Stimulated activated CD8-positive, alpha-beta memory T cell treated with anti-CD3 and anti-CD28 coated beads, Interleukin-2, amount 100 ng/mL, for 1 hour (primary cell): ENCODE measurements at places on chromosomes 7 and 10.

DNA sequence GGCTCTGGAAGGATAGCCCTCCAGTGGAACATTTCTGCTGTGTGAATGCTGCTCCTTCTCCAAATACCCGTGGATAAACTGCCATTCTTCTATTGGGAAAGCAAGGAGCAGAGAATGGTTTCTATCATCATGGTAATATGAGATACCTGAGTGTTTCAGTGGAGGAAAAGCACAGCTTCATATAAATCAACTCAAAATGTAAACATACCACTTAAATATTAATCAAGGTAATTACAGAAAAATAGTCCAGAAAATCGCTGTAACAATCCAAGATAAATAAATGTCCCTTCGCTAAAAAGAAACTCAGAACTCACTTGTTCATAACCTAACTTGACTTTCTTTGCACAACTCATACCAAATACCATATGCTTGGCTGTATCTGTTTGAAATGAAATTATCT, 635.8 kb downstream of the PARD3 start:
- DNase-seq = no peak

GRCh38 chr10:64037071-64037661, 516.0 kb downstream of the REEP3 start:
- no peak for DNase-seq

- DNase-seq = no peak
These were observed 145.6 kb downstream of the RELN start for GRCh38 chr7:103843689-103844480.

- no peak for DNase-seq
These were observed 6.3 kb upstream of the VSIR start for GRCh38 chr10:71779641-71780040.

GRCh38 chr10:70615784-70616522, 13.4 kb upstream of the PRF1 start:
- DNase-seq = no peak

DNA sequence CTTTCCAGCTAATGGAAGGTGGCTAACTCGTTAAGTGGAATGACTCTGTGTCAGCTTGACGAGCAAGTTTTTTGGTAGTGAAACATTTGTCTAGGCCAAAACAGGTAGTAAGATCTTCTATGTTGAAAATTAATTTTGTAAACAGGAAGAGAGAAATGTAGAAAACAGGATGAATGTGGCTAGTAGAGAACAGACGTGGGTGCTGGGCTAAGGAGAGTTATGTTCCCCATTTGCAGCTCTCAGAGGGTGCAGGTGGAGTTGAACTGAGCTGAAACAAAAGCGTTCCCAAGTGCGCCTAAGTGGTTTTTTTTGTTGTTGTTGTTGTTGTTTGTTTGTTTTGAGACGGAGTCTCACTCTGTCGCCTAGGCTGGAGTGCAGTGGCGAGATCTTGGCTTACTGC, 59.5 kb upstream of the SRPK2 start:
- DNase-seq = no peak

DNA sequence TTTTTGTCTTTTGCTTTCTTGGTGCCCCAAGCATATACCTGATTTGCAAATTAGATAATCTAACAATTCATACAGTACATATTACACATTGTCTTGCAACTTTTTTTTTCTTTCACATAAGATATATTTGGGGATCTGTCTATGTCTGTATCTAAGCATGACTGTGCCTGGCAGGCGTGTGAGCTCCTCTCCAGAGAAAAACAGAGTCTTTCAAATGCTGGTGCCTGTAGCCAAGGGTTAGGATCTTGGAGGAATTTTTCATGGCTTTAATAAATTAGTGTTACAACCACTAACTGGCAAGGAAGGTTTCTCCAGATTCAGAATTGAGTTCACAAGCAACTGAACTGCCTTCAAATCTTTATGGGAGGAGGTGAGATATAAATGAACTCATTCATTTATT, 14.8 kb upstream of the SLF2 start:
- no peak for DNase-seq

GRCh38 chr10:89550509-89550908, 15.1 kb upstream of the SLC16A12 start:
- no peak for DNase-seq

DNA sequence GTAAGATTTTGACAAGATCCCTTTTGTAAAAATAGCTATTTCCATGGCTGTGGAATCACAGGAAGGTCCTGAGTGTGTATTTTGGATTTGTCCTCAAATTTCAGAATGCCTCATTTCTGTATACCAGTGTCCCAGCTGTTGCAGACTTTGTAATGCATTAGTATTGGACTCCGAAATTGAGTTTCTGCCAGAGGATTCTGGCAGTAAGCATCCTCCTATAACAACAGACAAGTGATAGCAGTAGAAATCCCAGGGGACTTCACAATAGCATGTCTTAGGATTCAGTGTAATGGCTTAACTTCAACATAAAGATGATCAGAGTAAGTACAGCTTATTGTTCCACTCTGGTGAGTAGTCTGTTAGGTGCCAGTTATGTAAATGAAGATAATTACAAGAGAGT, 104.6 kb downstream of the FOXP2 start:
- no peak for DNase-seq

- DNase-seq = no peak
These were observed 116.3 kb downstream of the MDFIC start for GRCh38 chr7:115038158-115038557.

GRCh38 chr7:117972606-117973005, 99.4 kb upstream of the CTTNBP2 start:
- no peak for DNase-seq

- no peak for DNase-seq
These were observed 22.7 kb upstream of the ADCYAP1R1 start for GRCh38 chr7:31029251-31030042.

GRCh38 chr7:22896917-22897316, 74.3 kb upstream of the TOMM7 start:
- no peak for DNase-seq

DNA sequence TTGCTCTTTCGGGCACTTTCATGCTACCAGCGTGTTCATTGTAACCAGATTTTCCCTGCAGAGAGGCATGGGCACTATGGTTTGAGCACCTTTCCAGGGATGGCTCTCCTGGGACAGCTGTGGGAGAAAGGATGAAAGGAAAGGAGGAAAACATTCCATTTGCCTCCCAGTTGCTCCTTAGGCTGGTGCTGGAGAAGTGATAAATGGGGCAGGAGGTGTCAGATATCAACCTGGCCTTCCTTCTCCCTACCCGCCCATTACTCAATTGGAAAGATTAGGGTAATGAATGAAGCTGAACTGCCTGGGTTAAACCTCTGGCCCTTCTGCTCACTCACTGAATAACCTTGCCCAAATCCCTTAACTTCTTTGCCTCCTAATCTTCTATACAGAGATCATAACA, 228.4 kb downstream of the PLXNA4 start:
- no peak for DNase-seq

GRCh38 chr7:66281678-66282590, 76.8 kb downstream of the TPST1 start:
- no peak for DNase-seq

DNA sequence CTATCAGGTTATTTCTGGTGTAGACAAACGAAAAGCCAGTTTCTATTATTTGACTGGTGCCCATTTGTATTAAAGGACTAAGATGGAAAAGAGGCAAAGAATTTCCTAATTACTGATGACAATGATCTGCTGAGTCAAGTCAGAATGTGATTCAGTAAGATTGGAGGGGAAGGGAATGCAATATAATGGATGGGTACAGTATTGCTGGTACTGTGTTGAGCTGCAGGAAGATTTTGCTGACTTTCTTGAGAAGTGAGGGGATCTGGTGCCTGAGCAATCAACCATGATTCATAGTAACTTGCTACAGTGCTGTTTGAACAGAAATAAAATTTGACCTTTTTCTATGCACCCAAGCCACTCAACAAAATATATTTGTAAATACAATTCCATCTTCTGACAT, 139.1 kb upstream of the RHEB start:
- no peak for DNase-seq

GRCh38 chr10:22832066-22832602, 95.7 kb upstream of the ARMC3 start:
- no peak for DNase-seq

DNA sequence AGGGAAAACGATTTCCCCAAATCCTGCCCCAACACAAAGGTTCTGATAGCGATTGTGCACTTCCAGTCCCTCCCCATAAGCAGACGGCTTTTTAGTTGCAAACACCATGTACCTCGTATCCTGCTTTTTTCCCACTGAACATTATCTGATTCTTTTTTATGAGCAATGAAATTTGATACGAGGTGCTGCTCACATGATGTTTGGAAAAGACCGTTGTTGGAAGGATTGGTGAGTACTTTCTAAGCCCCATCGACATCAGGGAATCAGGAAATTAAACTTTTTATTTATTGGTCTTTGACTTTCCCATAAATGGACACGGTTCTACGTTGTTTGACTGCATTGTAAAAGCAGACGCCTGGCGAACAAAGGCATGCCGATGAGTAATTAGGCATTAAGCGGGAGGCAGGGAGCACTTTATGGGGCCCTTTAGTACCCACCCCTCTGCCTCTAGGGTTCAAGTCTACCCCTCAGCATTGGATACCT, 49.4 kb downstream of the TEX36 start:
- no peak for DNase-seq

DNA sequence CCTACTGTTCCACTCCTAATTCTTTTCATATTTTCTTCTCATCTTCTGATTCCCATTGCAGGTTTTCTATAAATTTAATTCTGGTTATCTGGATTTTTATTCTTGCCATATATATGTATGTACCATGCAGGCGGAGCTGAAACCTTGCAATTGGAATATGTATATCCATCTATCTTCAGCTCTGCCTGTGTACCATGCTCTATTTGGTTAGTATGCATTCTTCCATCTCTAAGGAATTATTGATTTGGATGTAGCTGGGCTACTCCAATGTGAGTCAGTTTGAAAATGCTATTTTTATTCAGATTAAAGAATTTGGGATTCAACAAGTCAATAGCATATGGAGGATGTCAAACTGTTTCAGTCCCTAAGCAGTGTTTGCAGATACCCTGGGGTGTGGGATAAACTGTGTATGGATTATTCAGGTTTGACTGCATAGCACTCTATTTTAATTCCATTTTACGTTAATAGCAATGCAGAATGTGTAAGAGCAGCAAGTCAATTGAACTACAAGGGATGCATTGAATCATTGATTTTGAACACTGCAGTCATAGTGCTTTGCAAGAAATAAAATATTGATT, 528.1 kb upstream of the FZD8 start:
- no peak for DNase-seq

- DNase-seq = no peak
These were observed 54.3 kb downstream of the FAM241B start for GRCh38 chr10:69684020-69684980.

DNA sequence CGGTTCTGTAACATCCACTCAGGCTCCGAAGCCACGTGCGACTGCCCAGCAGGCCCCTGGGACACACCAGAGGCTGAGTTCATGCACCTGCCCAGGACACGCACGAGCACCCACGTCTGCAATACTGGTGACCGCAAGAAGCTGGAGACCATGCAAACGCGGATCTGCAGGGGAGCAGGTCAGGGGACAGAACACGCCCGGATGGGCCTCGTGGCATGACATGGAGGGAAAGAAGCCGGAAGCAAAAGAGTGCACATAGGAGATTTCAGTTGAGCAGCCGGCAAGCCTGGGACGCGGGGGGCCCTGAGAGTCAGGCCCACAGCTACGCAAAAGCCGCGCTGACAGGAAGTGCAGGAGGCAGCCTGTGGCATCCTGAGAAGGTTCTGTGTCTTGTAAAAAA, 73.7 kb downstream of the FOXL3 start:
- DNase-seq = no peak

DNA sequence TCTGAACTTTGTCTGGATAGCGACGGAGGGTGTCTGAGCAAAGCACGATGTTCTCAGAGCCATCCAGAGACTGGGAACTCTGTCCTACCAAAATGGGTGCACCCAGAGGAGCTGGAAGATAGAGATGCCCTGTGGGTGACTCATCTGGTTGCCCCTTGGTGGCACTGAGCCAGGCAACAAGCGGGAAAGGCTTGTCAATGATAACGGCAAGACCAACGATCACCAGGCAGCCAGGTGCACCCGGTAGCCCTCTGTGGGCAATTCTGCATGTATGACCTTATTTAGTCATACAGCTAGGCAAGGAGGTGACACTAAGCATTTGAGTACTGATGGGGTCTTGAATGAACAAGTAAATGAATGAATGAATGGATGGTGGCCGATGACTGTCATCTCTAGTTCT, 2.8 kb upstream of the ELN start:
- DNase-seq = no peak

DNA sequence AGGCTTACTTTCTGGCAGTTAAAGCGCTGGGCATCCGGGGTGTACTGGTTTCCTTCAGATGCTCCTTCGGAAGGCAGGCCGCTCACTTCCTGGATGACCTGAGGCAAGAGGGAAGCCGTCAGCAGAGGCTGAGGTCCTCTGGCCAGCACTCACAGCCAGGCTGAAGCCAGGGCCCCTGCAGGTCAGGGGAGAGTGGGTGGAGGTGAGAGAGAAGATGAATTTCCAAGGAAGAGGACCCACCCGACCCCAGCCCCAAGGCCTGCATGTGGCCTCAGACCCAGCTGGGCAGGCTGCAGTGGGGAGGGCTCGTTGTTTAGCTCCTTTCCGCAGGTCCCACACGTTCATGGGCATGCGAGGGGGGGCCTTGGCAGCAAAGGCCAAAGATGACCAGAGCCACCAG, 71.3 kb downstream of the VWA2 start:
- no peak for DNase-seq

- no peak for DNase-seq
These were observed 927 bp upstream of the ALOX5 start for GRCh38 chr10:45373003-45373575.

DNA sequence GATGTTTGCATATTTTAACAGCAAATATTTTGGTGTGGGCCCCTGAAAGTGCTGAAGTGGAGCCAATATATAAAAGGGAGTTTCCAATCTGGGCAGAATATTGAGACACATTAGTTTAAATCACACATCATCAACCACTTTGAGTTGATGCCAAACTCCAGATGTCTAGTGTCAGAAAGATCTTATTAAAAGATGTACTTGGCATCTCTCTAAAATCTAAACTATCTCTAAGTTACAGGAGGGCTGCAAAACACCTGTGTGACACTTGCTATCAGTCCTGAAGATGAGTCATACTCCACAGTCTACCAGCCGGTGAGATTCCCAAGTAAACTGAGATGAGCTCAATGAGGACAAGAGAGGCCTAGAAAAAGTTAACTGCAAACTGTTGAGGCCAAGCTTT, 11.4 kb downstream of the JAZF1 start:
- DNase-seq = no peak

GRCh38 chr7:149830997-149831740, 7.0 kb upstream of the ZNF862 start:
- no peak for DNase-seq

GRCh38 chr10:48194830-48195229, 79.7 kb downstream of the FRMPD2 start:
- no peak for DNase-seq

- no peak for DNase-seq
These were observed 60.5 kb downstream of the POM121L12 start for GRCh38 chr7:53095731-53096501.

DNA sequence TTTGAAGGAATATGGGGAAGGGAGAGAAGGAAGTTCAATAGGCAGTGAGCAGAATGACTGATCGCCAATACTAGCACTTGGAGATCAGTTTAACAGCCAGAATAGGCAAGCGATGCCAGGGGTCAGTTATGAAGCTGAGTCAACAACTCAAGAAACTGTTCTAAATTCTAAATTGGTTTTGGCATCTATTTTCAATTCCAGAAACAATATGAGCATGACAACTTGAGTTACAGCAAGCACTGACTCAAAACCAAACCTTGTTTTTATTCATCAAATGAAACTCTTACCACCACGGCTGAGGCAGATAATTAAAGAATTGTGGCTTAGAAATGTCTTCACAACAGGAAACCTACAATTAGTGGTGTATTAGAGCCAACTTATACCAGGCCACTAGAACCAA, 180.5 kb upstream of the ASAH2 start:
- no peak for DNase-seq
